ENCODE measurements at places on chromosomes 3 and 15. TPM values are rescaled to one million over a fixed set of nuclear protein-coding genes. Genes with fewer than 3 reads are reported as not detected.

GRCh38 chr15:74799255-74799855 is 13.3 kb upstream of the LMAN1L start:
- DNase-seq: no peak

- no peak for DNase-seq
These were observed 741.2 kb downstream of the NR2F2 start for GRCh38 chr15:97071668-97072067.

GRCh38 chr3:183370391-183370790 is 58.0 kb downstream of the MCF2L2 start:
- DNase-seq: no peak

Gene STXBP5L
- total RNA-seq: not detected

Gene TUSC7
- total RNA-seq: not detected

Gene PBRM1
- 63.3 TPM for total RNA-seq

- DNase-seq: no peak
These were observed 28.2 kb upstream of the USP3 start for GRCh38 chr15:63476229-63476632.

GRCh38 chr3:162641317-162641716 is 1144.7 kb downstream of the OTOL1 start:
- no peak for DNase-seq

Gene GTF2E1
- 7.0 TPM for total RNA-seq

Gene P3H2
- total RNA-seq: under 0.01 TPM

DNA sequence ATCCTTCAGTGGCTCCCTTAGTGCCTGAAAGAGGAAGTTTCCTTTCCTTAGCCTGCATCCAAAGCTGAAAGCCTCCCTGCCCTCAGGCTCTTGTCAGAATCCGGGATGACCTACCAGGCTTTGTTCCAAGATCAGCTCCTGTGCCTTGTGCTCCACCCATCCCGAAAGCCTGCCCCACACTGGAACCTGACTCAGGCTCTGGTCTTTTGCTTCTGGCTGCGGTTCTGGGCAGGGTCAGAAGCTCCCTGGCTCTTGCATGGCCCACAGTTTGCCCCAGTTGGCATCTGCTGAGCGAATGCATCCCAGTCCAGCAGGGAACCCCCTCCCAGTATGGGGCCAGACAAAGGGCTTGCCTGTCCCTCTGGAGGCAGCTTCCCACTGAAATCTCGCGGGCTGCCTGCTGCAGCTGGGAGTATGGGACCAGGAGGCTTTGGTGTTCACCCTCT is 25.9 kb upstream of the KIF23 start:
- no peak for DNase-seq

Gene NMNAT3
- 28.8 TPM for total RNA-seq

DNA sequence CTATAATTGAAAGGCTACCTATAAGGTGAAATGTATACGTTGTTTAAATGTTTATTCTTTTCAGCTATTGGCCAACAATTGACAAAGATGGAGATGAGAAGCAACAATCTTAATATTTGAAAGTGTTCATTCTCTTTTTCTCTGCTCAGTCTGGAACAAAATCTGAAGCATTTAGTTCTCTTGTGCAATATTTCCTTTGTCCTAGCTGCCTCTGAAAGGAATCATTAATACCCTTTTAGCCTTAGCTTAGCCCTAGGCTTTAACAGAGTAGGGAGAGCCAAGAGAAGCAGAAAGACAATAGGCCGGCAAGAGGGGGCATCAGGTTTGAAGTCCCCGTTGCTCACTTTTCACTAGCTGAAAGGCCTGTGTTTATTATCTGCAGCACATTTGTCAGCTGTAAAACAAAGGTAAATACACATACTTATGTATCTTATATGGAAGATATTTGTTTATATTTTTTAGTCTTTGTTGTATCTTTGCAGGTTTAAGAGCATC is 422.5 kb upstream of the SEMA6D start:
- no peak for DNase-seq

GRCh38 chr3:38949994-38950393 is 101.8 kb downstream of the SCN11A start:
- DNase-seq: no peak

- no peak for DNase-seq
These were observed 703.7 kb downstream of the CADM2 start for GRCh38 chr3:85662462-85662861.

Gene BUB1B
- 3.0 TPM for total RNA-seq

GRCh38 chr3:42214565-42215283 is 51.3 kb downstream of the CCK start:
- DNase-seq: no peak

GRCh38 chr3:133979553-133979952 is 50.2 kb downstream of the SLCO2A1 start:
- peak; percentile 10 for DNase-seq

GRCh38 chr3:50806806-50807205 is 132.1 kb downstream of the DOCK3 start:
- DNase-seq: no peak

Gene GRAMD2A
- total RNA-seq: 0.27 TPM

Gene DOCK3
- total RNA-seq: 1.3 TPM

Gene LPCAT4
- 14.5 TPM for total RNA-seq

- no peak for DNase-seq
These were observed 239.3 kb downstream of the EPHB1 start for GRCh38 chr3:135034291-135034768.

DNA sequence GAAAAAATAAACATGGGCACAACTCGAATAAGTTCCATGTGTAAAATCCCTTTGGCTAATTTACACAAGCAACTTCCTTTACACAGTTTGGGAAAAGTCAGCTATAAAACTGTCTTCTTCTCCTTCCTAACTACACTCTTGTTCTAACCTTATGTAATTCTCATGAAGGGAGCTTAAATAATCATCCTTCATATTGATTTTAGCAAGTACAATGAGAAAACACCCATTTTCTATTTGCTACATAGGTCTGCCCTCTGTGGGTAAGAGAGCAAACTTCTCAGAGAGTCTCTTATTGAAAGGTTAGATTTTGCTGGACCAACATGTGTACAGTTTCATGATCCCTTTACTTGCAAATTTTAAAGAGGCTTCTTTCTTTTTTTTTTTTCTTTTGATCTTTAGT is 398.5 kb downstream of the ROBO1 start:
- DNase-seq: no peak

DNA sequence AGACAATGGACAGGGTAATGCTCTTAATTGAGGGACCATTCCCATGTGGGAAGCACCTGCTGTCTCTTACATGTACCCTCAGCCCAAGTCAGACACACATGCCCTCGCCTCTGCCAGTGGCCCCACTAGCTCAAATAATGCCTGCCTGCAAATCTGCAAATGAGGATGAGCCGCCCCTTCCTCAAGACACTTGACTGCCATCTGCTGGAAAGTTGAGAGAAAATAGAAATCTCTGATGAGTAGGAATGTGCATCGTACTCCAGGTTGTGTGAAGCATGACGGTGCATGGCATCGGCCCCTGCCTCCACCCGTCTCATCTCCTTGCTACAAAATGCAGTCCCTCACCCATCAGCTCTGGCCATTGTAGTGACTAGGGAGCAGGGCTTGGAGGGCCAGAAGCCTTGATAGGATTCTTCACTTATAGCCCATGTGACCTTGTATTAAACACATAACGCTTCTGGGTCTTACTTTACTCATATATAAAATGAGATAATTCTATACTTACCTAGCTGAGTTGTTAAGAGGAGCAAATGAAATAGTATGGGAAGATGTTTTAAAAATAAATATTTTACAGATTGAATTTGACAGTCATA is 6.3 kb upstream of the SCN5A start:
- peak; percentile 76 for DNase-seq

DNA sequence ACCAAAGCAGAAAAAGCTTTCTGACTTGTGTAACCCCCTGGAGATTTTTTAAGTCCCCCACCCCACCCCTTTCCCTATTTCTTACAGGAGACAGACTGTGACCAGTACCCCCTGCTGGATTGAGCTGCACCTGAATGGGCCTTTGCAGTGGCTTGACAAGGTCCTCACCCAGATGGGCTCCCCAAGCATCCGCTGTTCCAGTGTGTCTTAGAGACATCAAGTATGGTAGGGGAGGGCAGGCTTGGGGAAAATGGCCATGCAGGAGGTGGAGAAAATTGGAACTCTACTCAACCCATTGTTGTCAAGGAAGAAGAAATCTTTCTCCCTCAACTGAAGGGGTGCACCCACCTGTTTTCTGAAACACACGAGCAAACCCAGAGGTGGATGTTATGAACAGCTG is 64.1 kb downstream of the AAGAB start:
- DNase-seq: no peak

DNA sequence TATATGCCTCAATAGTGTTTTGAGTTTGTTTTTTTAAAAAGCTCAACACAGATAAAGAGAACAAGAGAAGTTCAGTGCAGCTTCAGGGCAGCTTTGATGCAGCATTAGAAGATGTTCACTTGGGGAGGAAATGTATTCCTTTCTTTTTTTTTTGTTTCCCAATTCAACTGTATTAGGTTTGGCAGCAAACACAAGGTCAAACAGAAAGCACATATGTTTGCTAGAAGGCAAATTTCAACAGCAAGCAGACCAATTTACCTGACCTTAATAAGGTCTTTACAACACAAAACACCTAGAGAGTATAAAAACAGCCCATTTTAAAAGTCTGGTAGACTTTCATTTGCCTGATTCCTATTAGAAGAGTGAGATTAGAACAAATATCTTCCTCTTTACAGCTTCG is 7.3 kb upstream of the CDAN1 start:
- no peak for DNase-seq

- no peak for DNase-seq
These were observed 842.8 kb upstream of the EPHA6 start for GRCh38 chr3:95971573-95971972.

GRCh38 chr3:56196700-56197099 is 271.6 kb downstream of the ERC2 start:
- no peak for DNase-seq

DNA sequence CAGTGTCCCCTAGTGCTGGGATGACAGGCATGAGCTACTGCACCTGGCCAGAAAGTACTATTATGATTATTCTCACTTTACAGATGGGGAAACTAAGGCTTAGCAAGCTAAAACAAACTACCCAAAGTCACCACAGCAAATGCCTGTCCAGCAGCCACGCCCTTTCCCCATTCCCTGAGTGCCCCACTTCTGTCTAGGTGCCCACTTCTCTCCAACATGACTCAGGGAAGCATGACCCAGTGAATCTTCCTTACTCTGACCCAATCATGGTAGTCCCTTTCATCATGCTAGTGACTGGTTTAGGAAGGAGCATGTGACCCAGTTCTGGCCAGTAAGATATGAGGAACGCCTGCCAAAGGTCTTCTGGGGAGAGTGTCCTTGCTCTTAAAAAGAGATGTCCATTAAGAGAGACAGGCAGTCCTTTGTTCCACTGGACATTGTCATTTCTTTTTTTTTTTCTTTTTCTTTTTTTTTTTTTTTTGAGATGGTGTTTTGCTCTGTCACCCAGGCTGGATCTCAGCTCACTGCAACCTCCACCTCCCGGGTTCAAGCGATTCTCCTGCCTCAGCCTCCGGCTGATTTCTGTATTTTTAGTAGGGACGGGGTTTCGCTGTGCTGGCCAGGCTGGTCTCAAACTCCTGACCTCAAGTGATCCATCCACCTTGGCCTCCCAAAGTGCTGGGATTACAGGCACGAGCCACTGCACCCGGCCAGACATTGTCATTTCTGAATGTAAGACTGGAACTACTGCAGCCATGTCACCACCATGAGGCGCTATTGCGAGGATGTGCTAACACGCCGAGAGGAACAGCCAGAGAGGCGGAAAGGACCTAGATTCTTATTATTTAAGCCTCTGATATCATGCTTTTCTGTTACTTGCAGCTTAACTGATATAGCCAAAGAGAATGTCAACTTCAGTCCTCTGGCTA is 19.8 kb downstream of the MEGF11 start:
- no peak for DNase-seq

DNA sequence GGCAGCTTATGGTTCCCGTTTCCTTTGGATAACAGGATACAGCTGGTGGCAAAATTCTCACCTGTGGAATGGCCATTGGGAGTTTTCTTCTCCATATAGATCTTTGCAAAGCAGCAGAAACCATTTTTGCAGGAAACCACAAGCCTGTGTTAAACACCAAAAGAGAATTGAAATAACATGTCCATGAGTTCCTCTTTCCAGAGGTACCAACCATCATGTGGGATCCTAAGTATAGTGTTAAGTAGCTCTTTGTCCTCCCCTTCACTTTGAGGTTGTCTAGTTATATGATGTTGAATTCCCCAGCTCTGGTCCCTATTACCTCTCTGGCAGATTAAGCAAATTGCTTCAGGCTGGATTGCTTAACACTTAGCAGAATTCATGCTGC is 94.9 kb downstream of the AKAP13 start:
- DNase-seq: peak; percentile 54

DNA sequence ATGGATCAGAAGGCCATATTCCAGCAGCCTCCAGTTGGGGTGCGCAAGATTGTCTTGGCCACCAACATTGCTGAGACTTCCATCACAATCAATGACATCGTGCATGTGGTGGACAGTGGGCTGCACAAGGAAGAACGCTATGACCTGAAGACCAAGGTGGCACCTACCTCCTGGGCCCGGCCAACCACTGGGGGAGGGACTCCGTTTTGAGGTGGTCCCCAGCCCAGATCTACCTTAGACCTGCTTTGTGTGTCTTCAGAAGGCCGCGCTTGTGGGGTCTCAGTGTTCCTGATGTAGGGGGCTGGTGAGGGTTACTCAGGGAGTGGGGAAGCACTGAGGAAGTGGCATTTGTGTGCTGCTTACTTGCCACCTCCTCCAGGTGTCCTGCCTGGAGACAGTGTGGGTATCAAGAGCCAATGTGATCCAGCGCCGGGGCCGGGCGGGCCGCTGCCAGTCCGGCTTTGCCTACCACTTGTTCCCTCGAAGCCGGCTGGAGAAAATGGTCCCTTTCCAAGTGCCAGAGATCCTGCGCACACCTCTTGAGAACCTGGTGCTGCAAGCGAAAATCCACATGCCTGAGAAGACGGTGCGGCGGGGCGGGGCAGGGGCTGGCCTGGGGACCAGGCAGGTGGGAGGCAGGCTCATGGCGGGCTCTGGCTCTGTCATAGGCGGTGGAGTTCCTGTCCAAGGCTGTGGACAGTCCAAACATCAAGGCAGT is 45.0 kb downstream of the DHX30 start:
- no peak for DNase-seq

GRCh38 chr15:81106560-81106959 is 27.5 kb upstream of the CFAP161 start:
- peak; percentile 48 for DNase-seq

- no peak for DNase-seq
These were observed 1.7 kb downstream of the SLC6A20 start for GRCh38 chr3:45794660-45795059.

GRCh38 chr3:191369616-191370010 is 39.3 kb upstream of the UTS2B start:
- no peak for DNase-seq

GRCh38 chr3:154015307-154015706 is 105.9 kb upstream of the ARHGEF26 start:
- DNase-seq: no peak

DNA sequence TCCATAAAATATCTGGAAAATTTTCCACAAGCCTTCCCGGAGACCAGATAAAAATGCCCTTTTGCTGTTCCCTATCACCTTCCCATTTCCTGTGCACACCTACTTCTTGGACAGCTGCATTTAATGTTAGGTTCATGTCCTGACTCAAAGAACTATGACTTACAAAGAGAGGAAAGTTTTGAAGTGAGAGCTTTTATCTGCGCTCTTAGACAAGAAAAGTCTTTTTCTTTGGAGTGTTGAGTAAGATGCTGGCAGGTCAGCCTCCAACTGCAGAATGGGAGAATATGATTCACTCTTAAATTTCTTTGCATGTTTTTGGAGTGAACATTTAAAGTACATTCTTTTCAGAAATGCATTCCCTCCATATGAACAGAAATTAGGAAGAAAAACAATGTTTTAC is 147.3 kb upstream of the DPH6 start:
- DNase-seq: no peak

GRCh38 chr15:31326875-31327668 is 437 bp downstream of the KLF13 start:
- no peak for DNase-seq

- DNase-seq: no peak
These were observed 19.7 kb downstream of the ZWILCH start for GRCh38 chr15:66524838-66525237.
